ENCODE measurements at places on chromosomes 5 and 9. TPM values are rescaled to one million over a fixed set of nuclear protein-coding genes. Genes with fewer than 3 reads are reported as not detected.

The NLN gene
- 30.7 TPM for total RNA-seq

The ELOVL7 gene
- 1.1 TPM for total RNA-seq

The PFN3 gene
- total RNA-seq: not detected

The CTSV gene
- 0.51 TPM for total RNA-seq

The DOCK2 gene
- total RNA-seq: 215 TPM

The ANAPC2 gene
- 57.4 TPM for total RNA-seq

The F12 gene
- total RNA-seq: 2.7 TPM

The GABRA1 gene
- not detected for total RNA-seq

The CCL28 gene
- 7.4 TPM for total RNA-seq

The PROB1 gene
- total RNA-seq: 9.2 TPM

The CREBRF gene
- total RNA-seq: 6.7 TPM

The DNAJC25 gene
- total RNA-seq: 7.1 TPM

The IGFBPL1 gene
- total RNA-seq: not detected

The BARHL1 gene
- total RNA-seq: not detected

The C5orf63 gene
- total RNA-seq: 5.7 TPM

The LPAR1 gene
- total RNA-seq: not detected

The CD14 gene
- 0.31 TPM for total RNA-seq

The ANKS6 gene
- total RNA-seq: 13.4 TPM

The NUTM2G gene
- not detected for total RNA-seq

The RCL1 gene
- total RNA-seq: 44.1 TPM

The LURAP1L gene
- not detected for total RNA-seq

The PCDHGA5 gene
- 0.19 TPM for total RNA-seq

The SLC36A2 gene
- total RNA-seq: not detected
